ENCODE measurements at places on chromosomes 6 and 20.
A peak's percentile ranks its signal among the peaks of the same experiment; 100 is the strongest.

GRCh38 chr6:118523216-118523615 is 24.9 kb upstream of the PLN start:
- no peak for DNase-seq

DNA sequence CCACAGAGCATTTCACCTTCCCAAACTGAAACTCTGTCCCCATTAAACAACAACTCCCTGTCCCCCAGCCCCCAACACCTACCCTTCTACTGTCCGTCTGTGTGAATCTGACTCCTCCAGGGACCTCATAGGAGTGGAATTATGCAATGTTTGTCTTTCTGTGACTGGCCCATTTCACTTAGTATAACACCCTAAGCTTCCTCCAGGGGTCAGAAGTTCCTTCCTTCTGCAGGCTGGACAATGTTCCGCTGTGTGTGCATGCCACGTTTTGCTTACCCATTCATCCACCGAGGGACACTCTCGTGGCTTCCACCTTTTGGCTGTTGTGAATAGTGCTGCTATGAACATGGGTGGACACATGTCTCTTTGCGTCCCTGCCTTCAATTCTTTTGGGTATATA is 37.6 kb upstream of the MPC1 start:
- DNase-seq = no peak

- DNase-seq = peak; percentile 27
Observed at GRCh38 chr20:49534255-49534712, 33.7 kb downstream of the PTGIS start.

DNA sequence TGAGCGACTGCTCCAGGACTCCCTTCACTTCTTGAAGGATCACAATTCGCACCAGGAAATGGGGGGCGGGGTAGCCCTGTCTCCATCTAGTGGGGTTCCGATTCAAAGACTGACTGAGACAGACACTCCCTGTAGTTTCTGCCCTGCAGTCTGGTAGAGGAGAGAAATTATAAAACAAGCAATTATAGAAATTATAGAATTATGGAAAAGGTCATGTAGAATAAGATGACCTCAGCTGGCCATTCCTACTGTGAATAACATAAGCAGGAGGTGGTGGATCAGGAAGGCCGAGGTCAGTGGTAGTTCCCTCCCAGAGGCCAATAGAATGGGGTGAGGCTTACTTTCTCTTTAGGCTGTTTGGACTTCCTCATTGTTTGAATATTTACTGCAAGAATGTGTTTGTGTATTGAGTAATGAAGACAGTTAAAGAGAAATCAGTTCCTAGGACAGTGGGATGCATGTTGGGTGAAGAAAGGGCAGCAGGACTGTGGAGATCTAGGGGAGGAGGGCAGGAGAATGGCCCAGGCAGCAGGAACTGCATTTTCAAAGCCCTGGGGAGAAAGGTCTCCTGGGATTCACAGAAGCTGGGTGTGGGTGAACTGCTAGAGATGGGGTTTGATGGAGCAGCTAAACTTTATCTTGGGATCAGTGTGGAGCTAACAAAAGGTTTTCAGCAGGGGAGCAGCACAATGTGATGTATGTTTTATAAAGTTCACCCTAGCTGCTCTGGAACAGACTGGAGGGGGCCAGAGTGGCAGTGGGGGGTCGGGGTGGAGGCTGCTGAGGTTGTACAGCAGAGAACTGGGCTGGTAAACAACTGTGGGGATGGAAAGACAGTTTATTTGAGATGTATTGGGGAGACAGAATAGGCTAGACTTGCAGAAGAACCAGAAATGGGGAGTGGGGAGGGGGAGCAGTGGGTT is 2.1 kb downstream of the ZNF341 start:
- no peak for DNase-seq

GRCh38 chr20:51493346-51493791 is 49.1 kb downstream of the NFATC2 start:
- DNase-seq = no peak

- DNase-seq = no peak
Observed at GRCh38 chr6:136549300-136550044, 750 bp downstream of the MAP7 start.

GRCh38 chr6:75377386-75377785 is 92.8 kb upstream of the TMEM30A start:
- DNase-seq = no peak

- DNase-seq = no peak
Observed at GRCh38 chr6:38174315-38174714, 354.8 kb downstream of the ZFAND3 start.

GRCh38 chr6:15037253-15037652 is 208.6 kb upstream of the JARID2 start:
- DNase-seq = no peak

- no peak for DNase-seq
Observed at GRCh38 chr6:45467853-45468252, 90.1 kb upstream of the SUPT3H start.

- no peak for DNase-seq
Observed at GRCh38 chr6:22699151-22699550, 129.8 kb downstream of the HDGFL1 start.

DNA sequence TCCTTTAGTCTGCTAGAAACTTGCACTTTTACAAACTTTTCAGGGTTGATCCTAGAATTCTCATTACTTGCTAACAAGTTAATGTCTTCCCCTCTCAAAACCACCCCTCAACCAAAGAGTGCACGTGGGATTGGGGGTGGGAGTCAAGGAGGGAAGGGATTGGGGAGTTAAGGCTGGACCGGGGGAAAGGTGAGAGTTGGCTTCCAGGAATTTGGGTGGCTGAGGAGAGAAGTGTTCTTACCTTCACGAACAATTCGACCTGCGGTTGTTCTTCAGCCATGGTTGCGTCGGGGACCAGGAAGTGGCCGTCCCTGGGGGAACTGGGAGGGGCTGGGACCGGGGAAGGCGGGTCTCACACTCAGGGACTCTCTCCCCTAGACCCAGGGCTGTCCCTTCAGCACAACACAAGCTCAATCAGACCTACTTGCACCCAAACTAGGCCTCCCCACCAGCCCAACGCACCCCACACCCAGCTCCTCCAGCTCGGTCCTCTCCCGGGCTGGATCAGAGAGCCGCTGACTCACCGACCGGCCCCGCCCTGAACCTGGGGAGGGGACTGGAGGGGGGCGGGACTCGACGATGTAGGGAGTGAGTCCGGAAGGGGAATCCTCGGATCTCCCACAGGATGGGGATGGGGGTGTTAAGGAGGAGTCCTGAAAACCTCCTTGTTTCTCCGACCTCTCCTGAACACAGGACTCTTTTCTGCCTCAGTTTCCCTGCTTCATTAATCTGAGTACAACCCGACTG is at the start of gene CLIC1:
Gene CLIC1, minus strand, starts transcription at position 510 of the 747 bp plus-strand sequence. Its CDS starts 230 bp downstream, at position 280.
- no peak for DNase-seq

DNA sequence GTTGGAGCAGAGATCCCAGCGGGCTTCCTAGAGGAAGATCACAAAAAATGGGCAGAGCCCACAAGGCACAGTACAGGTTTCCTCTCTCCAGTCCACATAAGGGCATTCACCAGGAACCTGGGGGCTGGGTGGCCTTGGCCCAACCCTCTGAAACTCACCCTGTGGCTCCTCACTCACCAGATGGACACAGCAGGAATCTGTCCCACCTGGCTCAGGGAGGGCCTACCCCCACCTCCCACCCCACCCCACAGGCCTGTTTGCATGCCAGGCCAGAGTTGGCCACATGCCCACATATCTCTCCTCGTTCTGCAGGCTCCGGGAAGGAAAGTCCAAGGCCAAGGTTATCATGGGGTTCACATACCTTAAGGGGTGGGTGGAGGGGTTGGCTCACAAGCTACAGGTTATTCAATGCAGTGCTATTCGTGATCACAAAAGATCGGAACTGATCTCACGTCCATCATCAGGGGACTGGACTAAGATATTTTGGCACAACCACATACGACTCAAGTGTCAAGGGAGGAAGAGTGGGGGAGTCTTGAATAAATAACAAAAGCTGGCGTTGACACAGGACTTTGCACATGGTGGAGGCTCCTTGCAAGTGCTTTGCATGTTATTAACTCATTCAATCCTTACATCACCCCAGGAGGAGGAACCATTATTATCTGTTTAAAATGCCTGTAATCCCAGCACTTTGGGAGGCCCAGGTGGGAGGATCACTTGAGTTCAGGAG is 13.0 kb downstream of the RIPOR3 start:
- DNase-seq = no peak

GRCh38 chr20:20002101-20002998 is 14.8 kb upstream of the NAA20 start:
- no peak for DNase-seq

DNA sequence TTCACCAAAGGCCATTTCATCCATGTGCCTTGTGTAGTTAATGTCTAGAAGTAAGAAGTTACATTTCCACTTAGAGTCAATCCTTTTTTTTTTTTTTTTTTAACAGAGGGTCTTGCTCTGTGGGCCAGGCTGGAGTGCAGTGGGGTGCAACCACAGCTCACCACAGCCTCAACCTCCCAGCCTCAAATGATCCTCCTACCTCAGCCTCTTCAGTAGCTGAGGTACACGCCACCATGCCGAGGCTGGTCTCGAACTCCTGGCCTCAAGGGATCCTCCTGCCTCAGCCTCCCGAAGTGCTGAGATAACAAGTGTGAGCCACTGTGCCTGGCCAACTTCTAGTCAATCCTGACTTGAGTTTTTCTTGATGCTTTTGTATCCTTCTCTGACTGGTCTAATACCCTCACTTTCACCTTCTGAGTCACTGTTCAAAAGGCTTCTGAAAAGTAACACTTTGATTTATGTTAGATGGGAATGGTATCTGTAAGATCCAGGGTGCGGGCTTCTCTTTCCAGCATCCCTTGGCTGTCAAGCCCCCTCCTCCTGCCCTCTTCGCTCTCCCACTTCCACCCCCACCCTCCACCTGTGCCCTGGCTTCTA is 22.1 kb downstream of the TRAM2 start:
- DNase-seq = no peak

DNA sequence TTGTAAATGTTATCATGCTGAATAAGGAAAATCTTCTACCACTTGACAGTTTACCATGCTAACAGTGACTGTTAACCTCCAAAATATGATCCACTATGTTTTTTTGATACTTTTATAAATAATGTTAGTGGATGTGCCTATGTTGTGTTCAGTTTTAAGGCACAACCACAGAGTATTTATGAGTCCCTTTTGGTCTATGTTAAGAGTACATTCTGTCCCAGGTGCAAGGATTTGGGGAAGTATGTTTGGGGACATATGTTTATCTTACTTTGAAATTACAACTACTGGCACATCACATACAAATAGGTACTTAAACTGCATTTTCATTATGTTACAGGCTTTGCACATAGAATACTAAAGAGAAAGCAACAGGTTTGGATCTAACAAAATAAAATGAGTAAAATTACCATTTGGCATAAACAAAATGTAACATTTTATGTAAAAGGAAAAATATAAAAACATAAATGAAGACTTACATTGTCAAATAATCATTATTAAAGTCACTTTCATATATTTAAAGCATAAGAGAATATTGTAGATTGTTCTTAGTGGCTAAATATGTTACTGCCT is 71.2 kb downstream of the SESN1 start:
- no peak for DNase-seq

GRCh38 chr6:159969204-159969912 is 476 bp downstream of the IGF2R start:
- no peak for DNase-seq

DNA sequence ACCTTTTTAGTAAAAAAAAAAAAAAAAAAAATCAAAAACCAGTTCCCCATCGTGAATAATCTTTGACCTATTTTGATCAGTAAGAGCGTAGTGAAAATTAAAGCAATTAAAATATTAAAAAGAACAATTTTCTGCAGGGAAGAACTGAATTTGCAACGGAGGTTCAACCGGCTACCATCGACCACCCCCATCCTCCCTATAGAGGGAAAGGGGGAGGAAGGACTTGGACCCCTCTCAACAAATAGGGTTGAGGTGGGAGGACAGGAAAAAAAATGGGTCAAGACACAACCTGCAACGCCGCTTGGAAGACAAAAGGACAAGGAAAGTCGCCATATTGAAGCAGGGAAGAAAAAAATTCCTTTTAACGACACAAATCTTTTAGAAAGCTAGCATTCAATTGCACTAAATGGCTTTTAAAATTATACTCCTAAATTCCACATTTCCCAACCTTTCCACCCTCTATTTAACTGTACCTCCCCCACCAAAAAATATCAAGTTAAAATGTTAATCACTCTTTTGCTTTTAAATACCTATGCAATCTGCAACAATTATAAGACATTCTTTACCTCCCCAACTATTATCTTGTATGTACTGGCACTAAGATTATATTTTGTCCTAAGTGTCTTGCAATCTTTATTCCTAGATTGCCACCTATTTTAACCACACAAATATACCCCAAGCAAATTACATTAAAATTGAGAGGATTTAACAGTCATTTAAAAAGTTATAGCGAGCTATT is 1.7 kb downstream of the PPP1R10 start:
- peak; percentile 24 for DNase-seq

GRCh38 chr20:9583151-9583550 is 68.8 kb downstream of the LAMP5 start:
- DNase-seq = no peak

DNA sequence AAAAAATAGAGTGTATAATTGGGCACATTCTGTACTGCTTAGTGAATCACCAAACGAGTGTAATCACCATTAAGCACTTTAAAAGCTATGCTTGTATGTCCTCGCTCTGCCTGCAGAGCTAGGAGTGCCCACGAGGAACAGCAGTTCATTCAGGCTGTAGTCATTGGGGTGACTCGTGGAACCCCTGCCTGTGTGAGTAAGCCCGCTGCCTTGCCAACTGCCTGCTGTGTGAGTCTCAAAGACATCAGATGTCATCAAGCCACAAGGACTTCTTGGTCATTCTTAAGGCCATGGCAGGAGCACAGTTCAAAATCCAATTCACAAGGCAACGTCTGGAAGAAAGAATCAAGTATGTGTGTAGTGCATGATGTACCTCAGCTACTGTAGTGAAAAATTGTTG is 60.4 kb downstream of the FOXO3 start:
- no peak for DNase-seq

DNA sequence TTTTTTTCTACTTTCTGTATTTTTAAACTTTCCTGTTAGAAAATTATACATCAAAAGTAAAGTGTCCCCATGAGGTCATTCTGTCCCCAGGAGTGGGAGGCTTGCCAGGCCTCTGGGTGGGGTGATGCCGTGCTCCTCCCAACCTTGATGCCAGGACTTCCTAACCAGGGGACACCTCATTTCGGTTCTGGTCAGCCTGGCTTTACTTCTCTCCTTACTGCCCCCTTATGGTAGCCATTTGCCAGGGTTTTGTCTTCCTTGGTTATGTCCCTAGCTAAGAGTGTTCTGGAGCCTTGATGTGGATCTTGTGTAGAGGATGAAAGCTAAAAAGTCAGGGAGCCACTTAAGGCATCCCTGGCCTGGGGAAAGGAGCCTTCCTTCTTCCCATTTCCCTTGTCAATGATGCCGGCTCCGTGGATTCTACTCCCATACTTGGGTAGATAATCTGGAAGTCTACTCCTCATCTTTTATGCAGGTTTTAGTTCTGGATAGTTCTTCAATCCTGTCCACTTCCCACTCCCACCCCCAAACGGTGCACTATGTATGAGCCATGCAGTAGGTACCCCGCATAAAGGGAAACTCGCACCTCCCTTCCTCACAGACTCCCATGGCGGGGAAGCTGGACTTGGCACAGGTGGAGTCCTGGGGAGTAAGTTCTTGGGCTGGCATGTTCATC is 164.1 kb upstream of the SALL4 start:
- no peak for DNase-seq
